Breast epithelium (tissue), 4 donors: ENCODE measurements at places on chromosomes 1 and 21.

GRCh38 chr1:154575147-154575927 is 7.8 kb downstream of the CHRNB2 start:
- H3K4me3 ChIP-seq, result no peak overlapping the region
- no peaks in the 10 kb centered on the region for H3K36me3 ChIP-seq
- DNase-seq, result no peak
- H3K27me3 ChIP-seq, result no peaks in the 10 kb centered on the region

GRCh38 chr1:171263901-171264300 is 15.6 kb downstream of the FMO1 start:
- H3K36me3 ChIP-seq, result no peaks in the 10 kb centered on the region
- H3K4me3 ChIP-seq, result no peak overlapping the region
- H3K4me1 ChIP-seq, result peaks cover 3% of the 10 kb centered on the region
- DNase-seq, result no peak
- H3K27me3 ChIP-seq, result no peaks in the 10 kb centered on the region

DNA sequence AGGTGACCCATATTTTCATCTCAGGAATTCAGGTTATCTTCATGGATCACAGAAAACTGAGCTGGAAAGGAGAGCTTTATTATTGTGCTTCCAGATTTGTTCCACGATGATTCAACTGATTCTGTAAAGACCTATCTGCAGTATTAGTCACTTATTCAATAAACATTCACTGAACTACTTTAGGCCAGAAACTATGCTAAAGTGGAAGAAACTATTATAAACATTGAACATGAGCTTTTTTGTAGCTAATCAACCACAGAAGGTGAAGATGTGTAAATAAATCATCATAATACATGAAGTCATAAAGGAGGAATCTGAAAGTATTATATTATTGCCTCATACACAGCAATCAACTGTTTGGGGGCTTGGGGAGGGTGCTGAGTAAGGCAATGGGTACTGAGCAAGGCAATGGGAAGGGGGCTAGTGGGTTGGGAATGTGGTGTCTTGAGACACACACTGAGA is 30.6 kb upstream of the EXO1 start:
- H3K36me3 ChIP-seq, result no peaks in the 10 kb centered on the region
- no peak overlapping the region for H3K27ac ChIP-seq
- no peaks in the 10 kb centered on the region for H3K27me3 ChIP-seq
- no peaks in the 10 kb centered on the region for H3K4me1 ChIP-seq
- DNase-seq, result no peak
- no peak overlapping the region for H3K4me3 ChIP-seq

- H3K4me1 ChIP-seq, result no peaks in the 10 kb centered on the region
- no peak overlapping the region for H3K27ac ChIP-seq
- H3K4me3 ChIP-seq, result no peak overlapping the region
- DNase-seq, result no peak
- H3K36me3 ChIP-seq, result no peaks in the 10 kb centered on the region
- no peaks in the 10 kb centered on the region for H3K27me3 ChIP-seq
These were observed 156.8 kb downstream of the ST6GALNAC3 start for GRCh38 chr1:76231320-76231719.

GRCh38 chr1:228185641-228185965 is 20.0 kb downstream of the IBA57 start:
- no peak overlapping the region for H3K4me3 ChIP-seq
- H3K27me3 ChIP-seq, result no peaks in the 10 kb centered on the region
- no peaks in the 10 kb centered on the region for H3K36me3 ChIP-seq
- no peak for DNase-seq

GRCh38 chr1:207414606-207415108 is 39.5 kb upstream of the CR2 start:
- no peaks in the 10 kb centered on the region for H3K27me3 ChIP-seq
- H3K36me3 ChIP-seq, result no peaks in the 10 kb centered on the region
- DNase-seq, result no peak
